ENCODE measurements at places on chromosomes 6 and 20.
A peak's percentile ranks its signal among the peaks of the same experiment; 100 is the strongest.

GRCh38 chr6:84224251-84224650 is 3.2 kb downstream of the CEP162 start:
- DNase-seq = no peak

DNA sequence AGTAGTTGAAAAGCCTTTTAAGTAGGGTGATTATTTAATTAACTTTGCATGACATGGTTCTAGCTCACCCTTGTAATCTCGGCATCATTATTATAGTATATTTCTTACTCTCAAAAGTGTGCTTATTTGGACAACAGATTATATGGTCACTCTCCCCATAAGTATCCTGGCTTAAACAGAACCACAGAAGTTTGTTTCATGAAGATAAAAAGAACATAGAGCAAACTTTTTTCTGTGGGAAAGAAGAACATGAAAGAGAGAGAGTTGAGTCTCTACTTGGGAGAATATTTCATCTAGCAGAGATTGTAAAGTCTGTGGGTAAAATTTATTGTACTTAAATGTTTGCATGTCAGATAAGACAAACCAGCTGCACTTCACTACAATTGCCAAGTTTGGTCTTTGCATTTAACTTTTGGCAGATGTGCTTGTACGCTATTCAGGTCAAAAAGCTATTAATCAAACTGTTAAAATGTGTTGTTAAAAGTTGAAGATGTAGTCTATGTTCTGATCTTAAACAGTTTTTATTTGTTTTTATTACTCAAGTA is 33.4 kb upstream of the PRIM2 start:
- DNase-seq = no peak

DNA sequence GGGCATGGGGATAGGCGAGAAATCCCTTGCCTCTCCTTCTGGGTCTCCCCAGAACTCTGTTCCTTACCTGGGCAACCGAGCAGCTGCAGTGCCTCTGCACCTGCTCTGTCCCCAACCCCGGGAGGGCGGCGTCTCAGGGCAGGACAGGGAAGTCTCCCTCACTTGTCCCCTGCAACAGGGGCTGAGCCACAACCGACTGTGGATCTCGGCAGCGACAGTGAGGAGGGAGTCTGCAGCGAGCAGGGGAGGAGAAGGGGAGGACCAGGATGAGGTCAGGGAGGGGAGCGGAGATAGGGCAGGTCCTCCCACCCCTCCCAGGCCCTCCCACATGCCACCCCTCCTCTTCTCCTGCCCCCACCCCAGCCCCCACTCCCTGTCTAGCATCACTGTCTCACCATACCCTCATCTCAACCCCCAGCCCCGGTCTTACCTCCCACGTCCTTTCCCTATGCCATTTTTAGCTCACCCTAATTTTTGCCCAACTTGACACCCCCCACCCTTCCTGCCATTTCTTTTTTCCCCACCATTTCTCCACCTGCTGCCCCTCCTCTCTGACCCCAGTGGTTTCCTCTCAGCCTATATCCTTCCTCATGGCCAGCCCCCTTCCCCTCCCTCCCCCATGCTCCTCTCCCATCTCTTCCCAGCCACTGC is at the start of gene TNXB:
Gene TNXB (minus strand): TSS at position 225 of the 651 bp plus-strand sequence. CDS start 11,140 bp downstream, outside the sequence.
- no peak for DNase-seq

DNA sequence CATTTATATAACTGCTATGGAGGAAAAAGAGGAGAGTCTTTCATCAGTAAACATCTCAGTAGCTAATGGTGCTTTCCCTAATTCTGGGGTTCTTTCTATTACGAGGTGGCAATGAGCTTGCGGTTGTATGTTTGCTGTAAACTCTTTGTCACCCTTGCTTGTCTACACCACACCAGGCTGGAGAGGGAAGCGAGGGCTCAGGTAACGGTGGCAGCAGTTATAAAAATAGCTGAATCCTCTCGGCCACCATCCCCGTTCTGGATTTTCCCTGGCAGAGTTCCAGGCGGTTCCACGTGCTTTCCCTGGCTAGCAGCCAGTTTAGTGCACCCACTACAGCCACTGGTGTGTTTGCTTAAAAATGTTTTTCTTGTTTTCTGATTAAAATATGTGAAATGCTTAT is 39.0 kb downstream of the MAS1 start:
- peak; percentile 77 for DNase-seq

DNA sequence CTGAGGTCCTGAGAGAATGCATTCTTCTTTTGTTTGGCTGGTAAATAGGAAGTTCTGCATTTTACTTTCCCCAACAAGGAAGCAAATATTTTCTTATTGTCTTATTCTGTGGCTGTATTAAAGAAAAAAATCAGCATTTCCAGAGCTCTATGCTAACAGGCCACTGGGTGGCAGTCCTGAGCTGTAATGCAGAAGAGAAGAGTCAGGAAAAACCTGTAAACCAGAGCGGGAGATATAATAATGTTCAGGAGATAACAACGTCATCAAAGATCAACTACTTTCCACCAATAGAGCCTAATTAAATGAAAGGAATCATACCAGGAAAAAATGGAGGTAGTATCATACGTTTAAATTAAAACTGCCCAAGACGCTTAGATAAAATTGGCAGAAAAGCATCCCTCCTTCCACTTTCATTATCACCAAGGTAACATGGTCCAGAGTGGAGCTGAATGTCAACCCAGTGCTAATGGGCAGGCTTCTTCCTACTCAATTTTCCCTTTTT is 55.6 kb upstream of the CARMIL1 start:
- DNase-seq = peak; percentile 68

- peak; percentile 60 for DNase-seq
Measured at GRCh38 chr6:116682334-116682712, 1.3 kb downstream of the KPNA5 start.

DNA sequence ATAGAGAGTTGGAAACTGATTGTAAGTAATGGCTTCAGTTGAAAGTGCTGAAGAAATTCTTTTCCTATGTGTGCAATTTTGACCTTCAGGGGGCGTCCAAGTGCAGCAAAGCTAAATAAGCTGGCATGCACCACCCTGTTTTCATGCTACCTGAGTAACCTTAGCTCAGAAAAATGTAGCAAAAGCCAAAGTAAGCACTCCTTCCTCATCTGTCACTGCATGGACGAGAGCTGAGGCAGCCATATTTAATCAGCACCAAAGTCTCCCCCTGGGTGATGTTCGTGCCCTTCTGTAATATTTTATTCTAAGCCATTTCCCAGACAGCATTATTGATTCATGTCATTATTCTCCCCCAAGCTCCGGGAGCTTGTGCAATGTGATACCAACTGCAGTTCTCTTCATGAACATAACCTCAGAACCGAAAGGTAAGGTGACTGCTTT is 123.1 kb downstream of the RPS12 start:
- no peak for DNase-seq

GRCh38 chr6:5904532-5904931 is 102.2 kb downstream of the NRN1 start:
- DNase-seq = no peak

GRCh38 chr6:121505284-121505683 is 69.8 kb downstream of the GJA1 start:
- DNase-seq = no peak

GRCh38 chr6:11645016-11645415 is 107.5 kb downstream of the TMEM170B start:
- no peak for DNase-seq

GRCh38 chr6:13413900-13414555 is 73.4 kb downstream of the GFOD1 start:
- peak; percentile 31 for DNase-seq

DNA sequence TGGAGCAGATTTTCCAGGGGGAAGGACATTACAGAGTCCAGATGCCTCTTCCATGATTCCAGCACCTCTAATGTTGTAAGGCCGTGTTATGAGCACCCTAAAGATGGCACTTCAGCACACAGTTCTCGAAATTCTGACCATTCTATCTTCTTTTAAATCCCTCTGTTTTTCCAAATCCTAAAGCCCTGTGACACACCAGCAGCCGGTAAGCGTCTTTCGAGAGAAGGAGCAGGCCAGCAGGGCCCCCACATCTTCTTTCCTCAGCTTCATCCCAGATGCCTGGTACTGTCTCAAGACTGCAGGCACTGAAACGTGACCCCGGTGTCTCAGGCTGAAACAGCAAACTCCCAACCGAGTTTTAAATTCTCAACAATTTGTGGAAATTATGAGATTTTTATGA is 211.6 kb upstream of the FOXQ1 start:
- DNase-seq = no peak

DNA sequence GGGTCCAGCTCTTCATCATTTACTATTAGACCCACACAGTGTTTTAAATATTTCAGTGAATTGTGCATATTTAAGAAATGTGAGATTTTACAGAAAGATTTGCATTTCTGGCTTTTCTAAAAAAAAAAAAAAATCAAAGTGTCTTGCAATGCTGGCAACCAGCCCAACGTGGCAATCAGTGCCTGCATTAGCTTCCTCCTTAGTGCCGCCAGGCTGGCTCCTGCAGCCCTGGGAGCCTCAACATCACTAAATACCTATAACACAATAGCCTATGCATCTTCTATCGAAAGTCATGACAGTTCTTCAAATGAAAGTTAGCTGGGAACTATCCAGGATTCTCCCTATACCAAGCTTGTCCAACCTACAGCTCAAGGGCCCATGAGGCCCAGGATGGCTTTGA is 9.4 kb upstream of the CD93 start:
- no peak for DNase-seq

- DNase-seq = no peak
Measured at GRCh38 chr6:140311146-140311545, 936.7 kb upstream of the CITED2 start.

- no peak for DNase-seq
Measured at GRCh38 chr6:22970004-22970403, 400.6 kb downstream of the HDGFL1 start.

- no peak for DNase-seq
Measured at GRCh38 chr6:144528743-144529425, 243.7 kb downstream of the UTRN start.

DNA sequence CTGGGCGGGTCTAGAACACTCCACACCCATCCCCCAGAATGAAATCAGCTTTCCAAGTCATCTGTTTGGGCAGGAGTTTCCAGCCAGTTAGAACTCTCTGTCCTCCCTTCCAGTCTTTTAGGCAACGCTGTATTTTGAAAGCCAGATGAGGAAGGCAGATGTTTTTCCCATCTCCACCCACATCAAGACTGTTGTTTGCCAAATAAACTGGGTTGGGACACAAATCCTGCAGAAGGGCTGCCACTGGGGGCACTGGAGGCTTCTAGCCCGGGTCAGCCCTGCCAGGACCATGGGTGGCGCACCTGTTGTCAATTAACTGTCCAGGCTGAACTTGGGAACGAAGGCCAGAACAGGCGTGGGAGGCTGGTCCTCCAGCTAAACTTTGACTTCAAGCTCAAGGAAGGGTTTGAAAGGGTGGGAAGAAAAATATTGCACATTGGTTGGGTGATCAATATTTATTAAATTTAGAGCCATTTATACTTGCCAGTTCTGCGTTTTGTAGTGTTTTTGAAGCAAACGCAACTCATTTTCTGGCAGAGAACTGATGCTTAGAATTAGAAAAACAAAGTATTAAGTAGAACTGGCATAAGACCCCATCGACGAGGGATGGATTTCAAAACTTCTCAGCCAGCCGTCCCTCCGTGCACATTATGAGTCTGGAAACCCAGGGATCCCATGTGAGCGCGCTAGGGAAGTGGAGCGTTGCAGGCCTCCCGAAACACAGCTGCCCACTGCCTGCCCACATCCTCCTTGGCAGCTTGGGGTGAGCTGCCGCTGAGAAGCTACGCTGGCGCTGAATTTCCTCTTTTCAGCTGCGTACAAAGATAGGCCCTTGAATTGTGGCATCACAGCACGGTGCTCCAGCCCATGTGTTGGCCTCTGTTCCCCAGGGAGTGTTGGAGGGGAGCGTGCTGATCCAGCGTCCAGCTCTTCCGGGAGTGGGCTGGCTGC is 297.4 kb downstream of the QKI start:
- peak; percentile 18 for DNase-seq

GRCh38 chr6:255041-255750 is 37.1 kb upstream of the DUSP22 start:
- no peak for DNase-seq

- DNase-seq = no peak
Measured at GRCh38 chr6:147117580-147117979, 86.6 kb upstream of the STXBP5 start.

- DNase-seq = no peak
Measured at GRCh38 chr20:24773168-24773567, 175.9 kb upstream of the CST7 start.

DNA sequence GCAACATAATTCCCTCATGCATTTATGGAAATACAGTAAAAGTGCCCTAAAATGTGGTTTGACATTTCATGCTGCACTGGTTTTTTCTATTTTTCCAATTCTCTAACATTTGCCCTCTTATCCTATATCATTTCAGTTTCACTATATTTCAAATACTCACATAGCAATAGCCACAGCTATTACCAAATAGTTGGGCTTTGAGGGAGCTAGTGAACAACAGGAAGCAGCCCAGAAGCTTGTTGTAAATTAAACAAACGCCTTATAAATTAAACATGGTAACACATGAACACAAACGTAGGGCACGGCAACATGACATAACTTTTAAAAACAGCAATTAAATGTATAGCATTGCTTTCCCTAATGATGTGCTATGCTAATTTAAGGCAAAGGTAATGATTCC is 469.0 kb downstream of the CDC5L start:
- DNase-seq = no peak

GRCh38 chr20:57998276-57998675 is 230.2 kb downstream of the ANKRD60 start:
- DNase-seq = no peak

DNA sequence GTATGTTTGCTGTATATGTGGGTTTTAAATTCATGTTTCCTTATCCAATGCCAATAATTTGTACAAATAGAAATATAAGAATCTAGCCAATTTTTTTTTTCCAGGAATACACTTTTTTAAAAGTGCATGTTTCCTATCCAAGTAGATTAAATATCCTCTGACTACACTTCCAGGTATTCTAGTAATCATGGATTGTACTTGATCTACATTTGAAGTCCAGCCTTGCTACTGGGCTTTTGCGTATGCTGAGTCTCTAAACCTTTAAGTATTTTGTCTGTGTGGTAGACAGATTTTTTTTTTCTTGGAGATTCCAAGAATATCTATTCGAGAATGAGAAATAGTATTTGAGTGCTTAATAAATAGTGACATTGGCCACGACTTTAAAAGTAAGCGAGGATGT is 188.3 kb downstream of the SASH1 start:
- DNase-seq = no peak

DNA sequence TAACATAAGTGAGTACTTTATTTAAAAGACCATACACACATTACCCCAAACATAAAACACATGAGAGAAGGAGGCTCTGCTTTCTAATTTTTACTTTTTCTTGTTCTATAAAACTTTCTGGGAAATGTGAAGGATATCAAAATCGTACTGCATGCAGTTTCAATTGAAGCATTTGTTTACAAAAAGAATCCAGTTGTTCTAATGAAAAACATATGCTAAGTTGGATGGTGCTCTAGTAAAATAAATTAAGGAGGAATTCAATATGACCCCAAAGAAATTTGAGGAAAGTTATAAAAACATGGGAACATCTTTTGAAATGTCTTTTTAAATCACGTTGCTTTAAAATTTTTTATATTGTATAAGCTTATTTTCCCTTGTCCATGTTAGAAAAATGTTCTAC is 37.6 kb downstream of the OR2B6 start:
- no peak for DNase-seq

DNA sequence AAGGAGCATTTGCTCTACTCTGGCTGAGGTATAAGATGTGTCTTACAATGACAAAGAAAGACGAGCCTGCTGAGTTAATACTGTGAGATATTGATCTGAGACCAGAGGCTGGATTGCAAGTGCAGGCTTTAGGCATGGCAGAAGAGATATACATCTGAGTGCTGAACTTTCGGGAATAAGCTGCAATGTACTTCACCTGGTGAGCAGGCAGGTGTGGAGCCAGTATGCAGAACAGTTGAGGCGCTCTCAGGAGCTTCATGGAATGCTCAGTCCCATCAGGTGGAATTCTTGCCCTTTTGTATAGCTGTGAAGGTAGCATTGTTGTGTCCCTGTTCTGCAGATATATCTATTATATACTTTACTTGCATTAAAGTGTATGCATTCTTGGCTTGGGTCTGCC is 179.3 kb upstream of the RIMS1 start:
- no peak for DNase-seq

Measured in CD4-positive, alpha-beta T cell treated with Interleukin-21 for 1 hour (primary cell).